ENCODE measurements at places on chromosomes 6 and 20.

DNA sequence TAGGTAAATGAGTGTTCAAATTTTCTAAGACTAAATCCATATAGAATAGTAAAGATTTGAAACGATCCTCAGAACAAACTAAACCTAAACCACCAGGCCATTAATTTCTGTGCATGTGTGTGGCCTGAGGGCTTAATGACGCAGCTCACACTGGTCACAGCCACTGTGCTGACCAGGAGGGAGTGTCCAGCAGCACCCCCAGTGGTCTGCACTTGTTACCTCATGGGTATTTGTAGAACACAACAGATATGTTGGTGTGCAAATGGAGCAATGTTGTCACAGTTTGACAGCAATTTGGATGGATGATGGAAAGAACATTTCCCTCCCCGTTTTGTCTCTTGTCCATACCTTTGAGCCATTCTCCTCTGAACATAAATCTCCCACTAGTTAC lies 122.4 kb upstream of the EXOC2 start:
- no peak for DNase-seq

DNA sequence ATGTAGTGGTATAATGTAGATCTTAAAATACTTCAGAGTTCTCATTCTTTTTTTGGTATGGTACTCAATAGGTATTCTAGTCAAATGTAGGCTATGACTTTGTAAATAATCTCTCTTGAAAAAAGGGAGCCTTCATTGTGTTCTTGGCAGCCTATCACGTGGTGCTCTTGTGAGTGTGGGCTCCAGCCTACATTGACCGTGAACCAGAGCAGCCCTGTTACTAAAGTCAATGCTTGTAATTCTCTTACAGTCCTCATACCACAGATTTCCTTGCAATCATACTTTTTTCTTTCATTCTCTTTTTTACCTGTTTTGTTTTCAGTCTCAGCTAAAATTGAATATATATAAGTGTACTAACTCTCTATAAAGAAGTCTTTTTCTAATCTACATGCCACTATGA lies 31.1 kb downstream of the ARID1B start:
- no peak for DNase-seq

DNA sequence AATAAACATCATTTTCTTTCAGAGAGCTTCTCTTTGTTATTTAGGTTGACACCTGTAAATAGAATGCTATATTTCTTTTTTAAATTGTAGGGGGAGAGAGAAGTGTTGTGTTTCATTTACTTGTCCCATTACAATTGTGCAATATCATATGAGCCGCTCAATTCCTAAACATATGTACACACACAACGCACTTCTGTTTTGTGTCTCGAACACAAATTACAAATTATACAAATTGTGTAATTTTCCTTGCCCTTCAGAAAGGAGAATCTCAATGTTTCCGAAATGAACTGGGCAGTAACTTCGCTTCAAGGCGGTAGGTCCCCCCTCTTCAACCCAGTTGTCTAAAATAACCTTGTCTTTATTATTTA lies 2.6 kb upstream of the ABT1 start:
- DNase-seq = no peak

DNA sequence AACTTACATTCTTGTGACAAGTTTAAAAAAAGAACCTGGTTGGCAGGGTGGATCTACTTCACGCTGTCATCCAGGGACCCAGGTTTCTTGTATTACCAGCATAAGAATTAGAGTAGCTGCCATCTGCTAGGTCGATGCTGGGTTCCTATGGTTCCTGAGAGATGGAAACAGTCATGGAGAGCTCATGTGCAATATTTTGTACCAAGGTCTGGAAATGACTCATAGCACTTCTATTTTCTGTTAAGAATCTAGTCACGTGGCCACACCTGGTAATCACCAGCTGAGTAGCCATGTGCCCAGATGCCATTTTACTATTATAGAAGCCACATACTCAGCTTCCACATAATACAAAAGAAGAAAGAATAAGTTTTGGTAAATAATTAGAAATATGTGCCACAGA lies 171.3 kb downstream of the CD83 start:
- DNase-seq = no peak

DNA sequence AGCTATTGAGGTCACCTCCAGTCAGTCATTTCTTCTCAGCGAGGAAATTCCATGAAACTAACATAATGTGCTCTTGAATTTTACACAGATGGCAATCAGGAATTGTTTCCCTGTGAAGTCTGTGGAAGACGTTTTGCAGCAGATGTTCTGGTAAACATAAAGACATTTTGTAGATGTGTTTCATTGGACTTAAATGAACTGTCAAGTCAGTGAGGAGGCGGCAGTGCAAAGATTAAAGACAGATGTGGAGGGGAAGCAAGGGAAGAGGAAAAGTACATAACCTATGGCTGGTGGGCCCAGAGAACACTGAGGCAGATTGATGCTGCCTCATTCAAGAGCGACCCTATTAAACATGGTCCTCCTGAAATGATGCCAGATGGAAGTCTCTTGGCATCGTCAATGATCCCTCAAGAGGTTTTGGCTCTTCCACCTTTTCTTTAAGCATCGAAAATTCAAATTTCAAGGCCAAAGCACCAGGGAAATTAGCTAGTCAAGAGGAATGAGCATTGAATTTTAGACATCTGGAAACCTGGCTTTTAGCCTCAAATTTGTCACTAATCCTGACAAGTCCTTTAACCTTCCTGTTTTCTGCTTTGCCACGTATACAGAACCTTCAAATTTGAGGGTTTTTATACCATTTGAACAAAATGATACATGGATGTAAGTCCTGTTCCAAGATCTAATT lies 20.1 kb downstream of the ZC2HC1B start:
- no peak for DNase-seq

DNA sequence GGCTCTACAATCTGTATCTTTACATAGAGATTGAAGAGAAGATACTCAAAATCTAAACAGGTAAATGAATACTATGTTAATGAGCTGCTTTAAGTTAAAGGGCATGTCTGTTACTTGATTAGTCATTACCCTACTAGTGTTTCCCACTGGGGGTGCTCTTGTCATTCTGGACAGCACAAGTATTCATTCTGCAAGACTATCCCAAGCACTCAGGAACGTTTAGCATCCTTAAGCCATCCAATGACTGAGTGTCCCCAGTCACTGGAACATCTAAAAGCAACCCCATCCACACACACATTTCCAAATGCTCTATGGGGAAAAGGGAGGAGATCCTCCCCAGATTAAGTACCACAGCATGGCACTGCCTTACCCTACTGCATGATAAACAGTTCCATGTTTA lies 25.7 kb downstream of the EZR start:
- DNase-seq = no peak

- DNase-seq = no peak
Measured at GRCh38 chr6:79543411-79543810, 6.2 kb upstream of the LCA5 start.

GRCh38 chr6:1611572-1612298 lies 2.0 kb downstream of the FOXC1 start:
- peak; percentile 54 for DNase-seq

DNA sequence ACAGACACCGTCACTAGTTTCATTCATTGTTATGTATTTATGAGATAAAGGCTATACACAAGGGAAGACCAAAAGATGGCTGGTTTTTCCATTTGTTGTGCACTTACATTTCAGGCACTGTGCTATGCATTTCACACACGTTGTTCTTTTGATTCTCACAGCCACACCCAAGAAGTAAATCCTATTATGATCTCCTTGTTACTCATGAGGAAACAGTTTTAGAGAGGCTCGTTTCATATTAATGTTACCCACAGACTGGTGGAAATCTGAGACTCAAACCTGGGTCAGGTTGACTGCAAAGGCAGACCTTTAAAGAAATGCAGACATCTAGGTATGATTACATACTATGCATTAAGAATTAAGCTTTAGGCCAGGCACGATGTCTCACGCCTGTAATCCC lies 34.9 kb downstream of the SHLD1 start:
- DNase-seq = no peak

DNA sequence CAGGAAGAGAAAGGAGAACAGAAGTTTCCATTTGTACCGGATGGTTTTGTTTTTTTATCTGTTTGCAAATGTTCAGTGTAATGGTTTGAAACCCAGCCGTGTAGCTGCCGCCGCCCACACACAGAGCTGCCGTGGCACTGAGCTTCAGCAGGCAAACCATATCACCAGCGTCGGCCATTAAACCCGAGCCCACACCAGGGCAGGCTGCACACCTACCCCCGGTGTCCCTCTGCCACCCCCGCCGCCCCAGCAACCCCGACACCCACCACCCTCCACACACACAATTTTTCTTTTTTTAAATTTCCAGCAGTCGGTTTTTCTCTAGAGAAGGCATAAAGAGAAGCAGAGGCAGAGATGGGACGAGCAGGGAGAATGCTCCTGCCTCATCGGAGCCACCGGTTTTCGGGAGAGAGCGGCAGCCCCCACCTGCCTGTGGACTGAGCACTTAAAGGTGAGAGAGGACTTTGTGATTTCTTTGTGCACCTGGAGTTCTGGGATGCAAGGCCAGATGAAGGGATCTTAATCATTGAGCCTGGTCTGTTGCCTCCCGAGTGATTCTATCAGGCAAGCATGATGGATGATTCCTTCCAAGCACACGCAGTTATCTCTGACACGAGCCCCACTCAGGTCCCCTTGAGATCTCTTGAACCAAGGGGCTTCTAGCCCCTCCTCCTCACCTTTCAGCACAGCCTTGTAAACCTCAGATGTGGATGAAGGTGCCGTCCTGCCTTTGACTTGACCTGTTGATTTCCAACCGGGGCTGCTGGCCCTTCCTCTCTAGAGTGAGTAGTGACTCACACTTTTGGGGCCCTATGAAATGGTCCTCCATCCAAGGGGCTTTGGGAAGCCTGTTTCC lies 17.5 kb upstream of the ZNF831 start:
- DNase-seq = no peak

DNA sequence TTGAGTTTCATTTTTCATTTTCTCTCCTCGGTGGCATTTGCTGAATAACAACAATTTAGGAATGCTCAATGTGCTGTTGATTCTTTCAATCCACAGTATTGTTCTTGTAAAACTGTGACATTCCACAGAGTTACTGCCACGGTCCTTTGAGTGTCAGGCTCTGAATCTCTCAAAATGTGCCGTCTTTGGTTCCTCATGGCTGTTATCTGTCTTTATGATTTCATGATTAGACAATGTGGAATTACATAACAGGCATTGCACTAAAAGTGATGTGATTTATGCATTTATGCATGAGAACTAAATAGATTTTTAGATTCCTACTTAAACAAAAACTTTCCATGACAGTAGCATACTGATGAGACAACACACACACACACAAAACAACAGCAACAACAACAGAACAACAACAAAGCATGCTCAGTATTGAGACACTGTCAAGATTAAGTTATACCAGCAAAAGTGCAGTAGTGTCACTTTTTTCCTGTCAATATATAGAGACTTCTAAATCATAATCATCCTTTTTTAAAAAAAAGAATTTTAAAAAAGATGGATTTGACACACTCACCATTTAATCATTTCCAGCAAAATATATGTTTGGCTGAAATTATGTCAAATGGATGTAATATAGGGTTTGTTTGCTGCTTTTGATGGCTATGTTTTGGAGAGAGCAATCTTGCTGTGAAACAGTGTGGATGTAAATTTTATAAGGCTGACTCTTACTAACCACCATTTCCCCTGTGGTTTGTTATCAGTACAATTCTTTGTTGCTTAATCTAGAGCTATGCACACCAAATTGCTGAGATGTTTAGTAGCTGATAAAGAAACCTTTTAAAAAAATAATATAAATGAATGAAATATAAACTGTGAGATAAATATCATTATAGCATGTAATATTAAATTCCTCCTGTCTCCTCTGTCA lies 88.1 kb downstream of the SNAP25 start:
- no peak for DNase-seq

GRCh38 chr6:105688573-105688972 lies 285.7 kb upstream of the PREP start:
- no peak for DNase-seq

DNA sequence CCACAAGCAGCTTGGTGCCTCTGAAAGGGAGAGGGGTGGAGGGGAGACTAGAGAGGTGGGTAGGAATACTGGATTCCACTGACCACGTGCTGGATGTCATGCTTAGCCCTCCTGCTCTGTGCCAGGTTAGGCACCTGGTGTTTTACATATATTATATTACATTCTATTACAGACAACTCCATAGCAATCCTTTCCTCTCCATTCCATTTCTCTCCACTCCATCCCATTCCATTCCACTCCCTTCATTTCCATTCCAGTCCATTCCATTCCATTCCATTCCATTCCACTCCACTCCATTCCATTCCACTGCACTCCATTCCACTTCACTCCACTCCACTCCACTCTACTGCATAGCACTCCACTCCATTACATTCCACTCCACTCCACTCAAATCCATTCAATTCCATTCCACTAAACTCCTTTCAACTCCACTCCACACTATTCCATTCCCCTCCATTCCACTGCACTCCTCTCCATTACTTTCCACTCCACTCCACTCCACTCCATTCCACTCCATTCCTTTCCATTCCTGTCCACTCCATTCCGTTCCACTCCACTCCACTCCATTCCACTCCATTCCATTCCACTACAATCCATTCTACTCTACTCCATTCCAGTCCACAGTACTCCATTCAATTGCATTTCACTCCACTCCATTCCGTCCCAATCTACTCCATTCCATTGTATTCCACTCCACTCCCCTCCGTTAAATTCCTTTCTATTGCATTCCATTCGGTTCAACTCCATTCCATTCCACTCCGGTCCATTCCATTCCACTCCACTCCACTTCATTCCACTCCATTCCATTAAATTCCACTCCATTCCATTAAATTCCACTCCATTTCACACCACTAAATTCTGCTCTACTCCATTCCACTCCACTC lies 27.2 kb upstream of the DEFB125 start:
- DNase-seq = no peak

DNA sequence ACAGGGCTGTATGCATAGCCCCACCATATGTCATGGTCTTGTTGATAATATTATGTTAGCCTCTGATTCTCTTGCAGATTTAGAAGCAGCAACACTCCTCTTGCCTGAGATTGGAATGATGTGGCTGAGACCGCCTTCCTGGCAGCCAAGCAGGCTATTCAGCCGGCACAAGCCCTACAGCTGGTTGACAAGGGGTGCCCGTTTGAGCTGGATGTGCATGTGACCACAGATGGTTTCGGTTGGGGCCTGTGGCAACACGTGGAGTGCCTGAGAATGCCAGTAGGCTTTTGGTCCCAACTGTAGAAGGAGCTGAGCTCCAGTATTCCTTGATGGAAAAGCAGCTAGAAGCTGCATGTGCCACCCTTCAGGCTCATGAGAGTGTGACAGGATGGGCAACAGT lies 303.6 kb upstream of the POU3F2 start:
- no peak for DNase-seq

DNA sequence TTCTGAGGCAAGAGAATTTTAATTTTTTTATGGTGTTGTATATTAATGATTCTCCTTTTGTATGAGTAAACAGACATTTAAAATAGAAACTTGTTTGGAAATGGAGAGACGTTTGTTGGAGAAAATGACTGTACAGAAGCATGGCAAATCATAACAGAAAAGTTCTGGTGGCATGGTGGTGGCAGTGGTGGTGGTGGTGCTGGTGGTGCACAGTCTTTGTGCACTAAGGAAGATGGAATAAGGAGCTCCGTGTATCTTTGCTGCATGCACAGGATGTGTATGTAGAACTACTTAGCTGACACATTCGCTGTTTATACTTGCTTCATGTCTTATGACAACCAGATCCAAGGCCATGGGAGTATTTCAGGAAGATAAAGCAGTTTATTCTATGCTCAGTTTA lies 294.9 kb downstream of the UTRN start:
- no peak for DNase-seq

GRCh38 chr6:18166312-18167036 lies 11.3 kb downstream of the KDM1B start:
- DNase-seq = no peak

All from GM13977 (cell line).